ENCODE measurements at places on chromosomes 4 and X.
A peak's percentile ranks its signal among the peaks of the same experiment; 100 is the strongest.

GRCh38 chrX:3440981-3441380, 94.5 kb upstream of the MXRA5 start:
- DNase-seq, result no peak

DNA sequence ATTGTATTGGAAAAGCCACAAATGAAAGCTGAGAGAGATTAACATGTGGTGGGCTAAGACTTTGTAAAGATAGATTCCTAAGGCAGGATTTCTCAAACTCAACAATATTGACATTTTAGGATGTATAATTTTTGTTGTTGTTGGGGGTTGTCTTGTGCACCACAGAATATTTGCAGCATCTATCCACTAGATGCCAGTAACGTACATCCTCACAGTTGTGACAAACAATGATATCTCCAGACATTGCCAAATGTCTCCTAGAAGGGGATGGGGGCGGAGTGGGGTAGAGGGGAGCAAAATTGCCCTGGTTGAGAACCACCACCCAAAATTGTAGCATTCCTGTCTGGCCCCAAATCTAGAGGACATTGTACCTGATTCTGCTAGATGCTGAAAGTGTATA, 14.7 kb upstream of the CBR4 start:
- no peak for DNase-seq

GRCh38 chrX:20181598-20182329, 40.1 kb upstream of the EIF1AX start:
- DNase-seq, result no peak

GRCh38 chr4:55029821-55030503, 95.4 kb downstream of the KDR start:
- no peak for DNase-seq

- DNase-seq, result no peak
Observed at GRCh38 chr4:139860435-139861024, 194.9 kb downstream of the MGST2 start.

GRCh38 chr4:88549815-88550214, 26.2 kb upstream of the PYURF start:
- no peak for DNase-seq

DNA sequence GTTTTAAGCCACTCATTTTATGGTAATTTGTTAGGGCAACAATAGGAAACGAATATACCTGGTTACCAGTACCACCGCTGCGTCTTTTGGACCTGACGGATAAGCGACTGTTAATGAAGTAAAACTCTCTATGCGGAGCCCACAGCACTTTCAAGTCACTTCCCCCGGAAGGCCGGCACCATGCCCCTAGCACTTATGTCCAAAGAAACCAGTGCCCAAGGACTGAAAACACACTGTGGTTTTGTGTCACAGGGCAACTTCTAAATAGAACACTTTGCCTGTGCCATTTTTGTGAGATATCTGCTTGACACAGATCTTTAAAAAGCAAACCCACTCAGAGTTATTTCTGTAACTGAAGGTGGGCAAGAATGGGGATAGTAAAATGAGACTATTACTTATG, 22.7 kb downstream of the SH3KBP1 start:
- DNase-seq, result no peak

DNA sequence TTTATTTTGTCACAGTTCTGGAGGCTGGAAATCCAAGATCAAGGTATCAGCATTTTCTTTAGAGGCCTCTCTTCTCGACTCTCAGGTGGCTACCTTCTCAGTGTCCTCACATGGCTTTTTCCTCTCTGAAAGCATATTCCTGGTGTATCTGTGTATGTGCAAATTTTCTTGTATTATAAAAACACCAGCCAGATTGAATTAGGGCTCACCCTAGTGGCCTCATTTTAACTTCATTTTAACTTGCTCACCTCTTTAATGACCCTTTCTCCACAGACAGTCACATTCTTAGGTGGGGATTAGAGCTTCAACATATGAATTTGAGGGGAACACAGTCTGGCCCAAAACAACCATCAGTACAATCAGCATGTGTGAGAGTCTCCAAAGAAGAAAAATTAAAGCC, 542.4 kb upstream of the FAM241A start:
- DNase-seq, result no peak

DNA sequence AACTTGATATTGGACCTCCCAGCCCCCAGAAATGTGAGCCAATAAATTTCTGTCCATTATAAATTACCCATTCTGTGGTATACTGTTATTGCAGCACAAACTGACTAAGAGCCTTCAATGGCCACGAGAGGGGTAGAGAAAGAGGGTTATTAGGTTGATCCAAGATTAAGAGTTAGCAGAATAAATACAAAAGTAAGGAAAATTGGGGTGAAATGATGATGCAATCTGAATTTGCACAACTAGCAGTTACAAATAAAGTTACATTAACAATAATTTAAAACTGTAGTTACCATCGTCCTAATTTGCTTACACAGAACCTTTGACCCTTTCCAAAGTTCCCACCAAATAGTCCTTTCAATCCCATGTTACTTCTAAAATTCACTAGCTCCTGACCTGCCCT, 54.2 kb downstream of the F8 start:
- DNase-seq, result no peak

DNA sequence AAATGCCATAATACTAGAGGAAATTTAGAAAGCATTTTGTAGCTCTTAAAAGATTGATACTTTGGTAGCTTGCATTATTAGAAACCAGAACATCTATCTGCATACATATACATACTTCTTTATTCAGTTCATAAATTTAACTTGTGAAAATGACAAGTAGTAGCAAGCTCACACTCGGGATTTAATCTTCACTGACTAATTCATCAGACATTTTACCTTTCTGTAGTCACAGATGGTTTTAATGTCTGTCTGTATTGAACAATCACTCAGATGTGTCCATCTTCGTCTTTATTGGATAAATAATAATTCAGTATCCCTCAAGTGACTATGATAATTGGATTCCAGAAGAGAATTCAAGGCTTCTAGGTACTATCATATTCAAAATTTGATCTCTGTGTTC, 232.3 kb downstream of the TENM3 start:
- no peak for DNase-seq

GRCh38 chr4:36692586-36692985, 411.2 kb downstream of the DTHD1 start:
- DNase-seq, result no peak

DNA sequence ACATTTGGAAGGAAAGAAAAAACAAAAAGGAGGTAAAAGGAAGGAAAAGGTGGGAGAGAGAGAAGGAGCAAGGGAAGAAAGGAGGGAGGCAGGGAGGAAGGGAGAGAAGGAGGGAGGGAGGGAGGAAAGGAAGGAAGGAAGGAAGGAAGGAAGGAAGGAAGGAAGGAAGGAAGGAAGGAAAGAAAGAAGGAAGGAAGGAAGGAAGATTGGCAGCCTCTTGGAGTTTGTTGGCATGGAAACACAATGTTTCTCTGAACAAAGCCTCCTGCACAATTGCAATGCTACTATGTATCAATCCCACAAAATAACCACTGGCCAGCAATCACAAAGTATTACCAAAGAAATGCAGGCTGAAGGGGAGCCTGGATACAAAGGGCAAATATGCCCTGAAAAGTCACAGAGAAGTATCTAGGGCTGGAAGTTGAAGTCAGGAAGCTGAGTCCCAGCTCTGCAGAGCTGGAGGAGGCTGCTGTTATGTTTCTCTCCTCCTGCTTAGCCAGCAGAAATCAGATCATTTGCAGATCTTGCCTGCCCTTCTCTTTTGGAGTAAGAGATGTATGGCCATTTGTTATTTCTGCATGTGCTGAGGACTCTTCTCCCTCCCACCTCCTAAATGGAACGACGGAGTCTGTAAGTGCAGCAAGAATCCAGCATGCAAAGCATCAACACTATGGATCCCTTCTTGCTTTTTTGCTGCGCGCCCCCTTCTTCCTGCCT, 195.9 kb upstream of the LDB2 start:
- DNase-seq, result no peak

GRCh38 chrX:140091125-140091886, 126.0 kb upstream of the CXorf66 start:
- DNase-seq, result peak; percentile 45

DNA sequence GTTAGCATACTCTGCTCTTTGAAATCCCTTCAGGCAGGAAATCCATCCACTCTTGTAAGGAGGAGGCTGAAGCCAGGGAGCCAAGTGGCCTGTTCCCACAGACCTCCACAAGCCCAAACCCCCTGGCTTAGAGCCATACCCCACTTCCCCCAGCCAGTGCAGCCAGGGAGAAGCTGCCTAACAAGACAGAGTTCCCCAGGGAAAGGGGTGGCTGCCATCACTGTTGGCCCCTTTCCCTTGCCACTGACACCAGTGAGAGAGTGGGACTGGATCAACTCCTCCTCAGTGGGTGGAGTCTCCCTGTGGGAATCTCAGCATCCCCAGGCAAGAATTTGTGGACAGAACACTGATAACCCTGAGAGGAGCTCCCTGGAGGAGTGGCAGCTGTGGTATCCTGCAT, 389.4 kb downstream of the PABPC4L start:
- DNase-seq, result no peak

DNA sequence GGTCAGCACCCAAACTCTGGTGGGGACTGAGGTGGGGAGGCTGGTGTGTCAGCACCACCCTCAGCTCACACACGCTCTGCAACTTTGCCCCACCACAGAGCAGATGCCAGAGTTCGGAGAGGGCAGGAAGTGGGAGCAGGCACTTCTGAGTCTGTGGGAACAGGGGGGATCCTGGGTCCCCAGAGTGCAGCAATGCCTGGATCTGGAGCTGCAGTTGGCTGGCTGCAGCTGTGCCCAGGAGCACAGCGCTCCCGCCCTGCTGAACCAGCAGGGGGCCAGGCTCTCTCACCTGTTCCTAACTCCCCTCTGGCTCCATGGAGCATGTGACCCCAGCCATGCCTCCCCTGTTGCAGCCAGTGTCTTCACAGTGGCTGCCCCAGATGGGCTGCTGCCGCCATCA, 252.4 kb downstream of the SPOCK3 start:
- DNase-seq, result no peak

- DNase-seq, result no peak
Observed at GRCh38 chrX:69741721-69742120, 125.8 kb downstream of the EDA start.

DNA sequence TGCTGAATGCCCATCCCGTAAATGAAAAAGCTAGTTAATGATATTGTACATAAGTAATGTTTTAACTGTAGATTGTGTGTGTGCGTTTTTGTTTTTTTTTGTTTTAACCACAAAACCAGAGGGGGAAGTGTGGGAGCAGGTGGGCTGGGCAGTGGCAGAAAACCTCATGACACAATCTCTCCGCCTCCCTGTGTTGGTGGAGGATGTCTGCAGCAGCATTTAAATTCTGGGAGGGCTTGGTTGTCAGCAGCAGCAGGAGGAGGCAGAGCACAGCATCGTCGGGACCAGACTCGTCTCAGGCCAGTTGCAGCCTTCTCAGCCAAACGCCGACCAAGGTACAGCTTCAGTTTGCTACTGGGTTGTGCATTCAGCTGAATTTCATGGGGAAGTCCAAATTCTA, at the start of gene SPP1:
SPP1 (plus strand) TSS at position 249 of the 400 bp plus-strand sequence. CDS start 1,182 bp downstream, outside the sequence.
- DNase-seq, result no peak

DNA sequence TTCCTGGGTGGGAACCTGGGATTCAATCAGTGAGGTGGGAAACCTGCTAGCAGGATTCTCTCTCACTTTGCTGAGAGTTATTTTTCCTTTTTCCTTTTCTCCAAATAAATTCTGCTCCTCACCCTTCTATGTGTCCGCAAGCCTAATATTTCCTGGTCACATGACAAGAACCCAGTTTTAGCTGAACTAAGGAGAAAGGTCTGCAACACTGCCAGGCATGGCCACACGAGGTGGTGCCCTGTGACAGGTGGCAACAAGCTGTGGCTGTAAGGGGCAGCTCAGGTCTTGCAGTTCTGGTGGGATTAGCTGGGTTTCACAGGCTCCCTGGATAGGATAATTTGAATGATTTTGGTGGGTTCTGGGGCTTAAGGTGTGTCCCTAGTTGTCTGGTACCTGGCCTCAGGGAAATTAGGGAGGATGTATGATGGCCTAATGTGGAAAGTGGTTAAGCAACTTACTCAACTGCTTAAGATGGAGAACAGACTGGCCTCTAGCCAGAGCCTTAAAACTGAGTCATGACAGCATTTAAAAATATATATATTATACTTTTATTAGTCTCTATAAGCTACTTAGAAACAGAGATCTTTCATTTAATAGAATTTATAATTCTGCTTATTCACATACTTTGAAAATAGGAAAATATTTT, 215.0 kb downstream of the IL15 start:
- no peak for DNase-seq

GRCh38 chr4:148302416-148302815, 139.8 kb downstream of the NR3C2 start:
- no peak for DNase-seq

DNA sequence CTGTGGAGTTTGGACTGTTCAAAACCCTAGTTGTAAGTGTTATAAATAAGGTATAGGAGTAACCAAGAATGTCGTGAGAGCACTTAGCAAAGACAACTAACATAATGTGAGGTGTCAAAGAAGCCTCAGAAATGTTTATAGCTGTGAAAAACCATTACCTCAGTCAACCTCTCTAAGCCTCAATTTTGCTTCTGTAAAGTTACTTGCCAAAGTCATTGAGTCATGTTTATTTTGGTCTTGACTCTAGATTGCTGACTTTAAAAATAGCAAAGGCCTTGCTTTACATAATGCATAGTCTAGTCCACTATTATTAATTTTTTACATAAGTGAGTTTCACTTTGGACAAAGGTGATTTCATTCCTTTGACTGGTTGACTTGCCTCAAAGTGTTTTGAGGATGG, 257.6 kb upstream of the CXXC4 start:
- DNase-seq, result no peak

DNA sequence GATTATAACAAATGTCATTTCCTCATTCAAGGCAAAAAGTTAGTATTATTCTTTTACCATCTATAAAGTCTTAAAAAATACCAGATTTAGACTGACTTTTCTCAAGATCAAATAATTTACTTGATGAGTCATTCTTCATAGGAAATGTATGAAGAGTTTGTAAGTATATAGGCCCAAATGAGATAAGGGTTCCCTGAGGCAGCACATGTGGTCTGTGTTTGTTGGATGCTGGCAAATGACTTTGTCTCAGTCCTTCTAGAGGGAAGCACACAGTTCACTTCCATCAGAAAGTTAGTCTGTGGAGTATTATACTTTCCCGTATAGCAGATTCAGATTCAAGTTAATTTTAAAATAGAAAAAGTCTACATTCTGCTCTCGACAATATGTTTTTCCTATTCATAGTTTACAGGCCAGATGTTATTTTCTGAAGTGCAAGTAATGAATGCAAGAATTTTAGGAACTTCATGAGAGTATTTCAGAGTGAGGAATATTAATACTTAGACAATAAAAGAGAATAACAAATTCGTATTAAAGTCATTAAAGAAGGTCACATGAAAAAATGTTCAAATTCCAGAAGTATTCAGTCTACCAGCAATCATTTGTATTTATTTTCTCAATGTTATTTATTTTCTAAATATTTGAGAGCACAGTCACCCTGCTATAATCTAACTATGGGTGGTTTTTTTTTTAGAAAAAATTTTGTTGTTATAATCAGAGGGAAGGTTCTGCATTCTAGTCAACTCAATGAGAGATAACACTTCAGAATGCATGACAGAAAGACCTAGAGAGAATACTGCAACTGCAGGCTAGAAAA, 601.8 kb upstream of the ZFP42 start:
- no peak for DNase-seq

DNA sequence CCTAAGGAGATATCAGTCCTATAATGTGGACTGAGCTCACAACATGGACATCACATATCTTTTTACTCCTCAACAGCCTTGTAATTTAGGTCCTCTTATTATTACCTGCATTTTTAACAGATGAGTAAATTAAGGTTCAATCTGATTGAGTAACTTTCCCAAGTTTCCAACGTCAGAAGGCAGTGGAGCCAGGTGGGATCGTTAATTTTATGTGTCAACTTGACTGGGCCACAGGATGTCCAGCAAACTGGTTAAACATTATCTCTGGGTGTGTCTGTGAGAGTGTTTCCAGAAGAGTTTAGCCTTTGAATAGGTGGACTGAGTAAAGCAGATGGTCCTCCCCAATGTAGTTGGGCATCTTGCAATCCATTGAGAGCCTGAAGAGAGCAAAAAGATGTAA, 59.0 kb upstream of the SLIT2 start:
- no peak for DNase-seq

All from lower lobe of right lung (tissue), 2 donors.